Eye (tissue), 1 donor: ENCODE measurements at places on chromosomes 2 and 18.
A peak's percentile ranks its signal among the peaks of the same experiment; 100 is the strongest.

GRCh38 chr2:14313341-14313740, 319.2 kb upstream of the LRATD1 start:
- DNase-seq, result peak; percentile 86

DNA sequence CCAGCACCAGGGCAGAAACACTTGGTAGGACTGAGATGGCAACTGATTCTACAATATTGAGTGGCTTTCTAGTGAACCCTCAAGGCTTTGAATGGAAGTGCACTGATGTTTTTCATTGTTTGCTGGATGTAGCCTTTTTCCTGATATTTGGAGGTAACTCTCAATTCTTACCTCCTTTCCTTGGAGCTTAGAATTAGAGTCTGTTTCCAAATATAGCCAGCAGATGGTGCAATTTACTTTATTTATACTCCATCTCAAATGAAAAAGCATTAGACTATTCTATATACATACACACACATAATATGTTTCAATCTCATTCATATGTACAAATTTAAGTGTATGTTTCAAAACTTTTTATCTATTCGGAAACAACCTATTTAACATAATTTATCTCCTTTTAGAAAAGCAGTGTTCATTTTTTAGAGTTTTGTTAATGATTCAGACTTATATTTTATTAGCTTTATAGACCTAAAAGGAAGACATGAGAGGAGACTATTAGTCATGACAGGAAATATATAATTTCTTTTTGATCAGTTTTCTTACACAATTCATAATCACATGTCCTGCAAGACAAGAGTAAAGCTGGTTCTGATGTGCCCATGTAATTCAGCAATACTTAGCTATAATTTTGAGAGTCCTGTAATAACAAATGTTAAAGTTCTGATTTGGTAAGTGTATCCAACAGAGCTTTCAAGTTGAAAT, 124.8 kb downstream of the NUP35 start:
- DNase-seq, result peak; percentile 80

GRCh38 chr2:71498261-71498701, 44.9 kb downstream of the DYSF start:
- DNase-seq, result peak; percentile 8

- no peak for DNase-seq
Measured at GRCh38 chr18:24055009-24055804, 40.7 kb downstream of the TTC39C start.

DNA sequence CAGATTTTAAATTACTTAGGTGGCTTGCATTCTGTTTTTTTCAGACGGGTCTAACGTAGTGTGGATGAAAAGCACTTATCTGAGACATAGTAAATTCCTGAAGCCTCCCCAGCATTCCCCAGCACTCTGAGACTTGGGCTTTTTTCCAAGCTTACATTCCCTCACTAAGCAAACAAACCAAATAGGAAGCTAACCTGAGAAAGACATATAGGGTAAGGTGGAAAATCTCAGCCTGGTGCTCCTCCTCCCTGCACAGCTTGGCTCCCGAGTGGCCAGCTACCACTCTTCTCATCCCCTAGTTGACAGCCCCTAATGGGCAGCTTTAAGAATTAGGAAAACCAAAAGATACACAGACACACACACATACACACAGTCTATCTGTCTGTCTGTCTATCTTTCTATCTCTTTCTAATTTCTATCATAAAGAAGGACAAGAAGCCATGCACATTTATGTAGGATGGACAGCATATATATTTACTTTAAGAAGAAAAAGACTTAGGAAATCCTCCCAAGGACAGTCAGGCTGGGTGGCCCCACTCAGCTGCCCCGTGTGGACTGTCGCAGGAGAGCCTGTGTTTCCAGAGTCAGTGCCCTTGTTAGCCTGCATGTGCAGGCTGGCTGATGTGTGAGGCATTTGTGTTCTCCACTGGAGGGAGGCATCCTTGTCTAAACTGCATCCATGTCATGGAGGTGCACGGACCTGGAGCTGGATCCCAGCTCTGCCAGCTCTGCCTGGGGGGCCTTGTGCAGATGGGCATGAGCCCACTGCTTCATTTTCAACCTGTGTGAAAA, 8.2 kb downstream of the CNNM3 start:
- DNase-seq, result no peak

DNA sequence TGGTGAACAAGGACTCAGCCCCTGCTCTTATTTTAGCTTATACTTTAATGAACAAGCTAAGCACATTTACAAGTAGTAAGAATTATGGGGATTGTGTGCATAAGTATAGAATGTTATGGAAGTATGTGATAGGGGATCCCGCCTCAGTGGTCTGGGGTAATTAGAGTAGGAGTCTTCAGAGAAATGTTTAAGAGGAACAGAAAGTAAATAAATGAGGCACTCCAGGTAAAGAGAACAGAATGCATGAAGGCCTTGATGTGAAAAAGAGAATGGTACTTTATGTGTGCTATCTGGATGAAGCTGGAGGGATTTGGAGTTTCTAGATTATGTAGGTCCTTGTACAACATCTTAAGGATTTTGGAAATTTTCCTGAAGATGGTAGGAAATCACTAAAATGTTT, 76.6 kb downstream of the BMPR2 start:
- no peak for DNase-seq

DNA sequence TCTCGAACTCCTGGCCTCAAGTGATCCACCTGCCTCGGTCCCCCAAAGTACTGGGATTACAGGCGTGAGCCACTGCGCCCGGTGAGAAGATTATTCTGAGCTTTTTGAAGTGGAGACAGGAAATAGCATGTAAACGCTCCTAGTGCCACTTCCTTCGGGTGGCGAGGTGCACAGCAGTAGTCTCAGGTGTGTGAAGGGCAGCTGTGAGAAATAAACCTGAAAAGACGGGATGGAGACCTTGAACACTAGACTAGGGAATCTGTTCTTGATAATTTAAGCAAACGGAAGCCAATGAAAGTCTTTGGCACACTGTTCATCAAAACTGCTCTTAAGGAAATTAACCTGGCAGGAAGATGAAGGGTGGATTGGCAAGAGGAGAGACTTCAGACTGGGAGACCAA, 439 bp upstream of the PLEKHH2 start:
- DNase-seq, result no peak

GRCh38 chr2:38394903-38395341, 17.8 kb upstream of the ATL2 start:
- no peak for DNase-seq

DNA sequence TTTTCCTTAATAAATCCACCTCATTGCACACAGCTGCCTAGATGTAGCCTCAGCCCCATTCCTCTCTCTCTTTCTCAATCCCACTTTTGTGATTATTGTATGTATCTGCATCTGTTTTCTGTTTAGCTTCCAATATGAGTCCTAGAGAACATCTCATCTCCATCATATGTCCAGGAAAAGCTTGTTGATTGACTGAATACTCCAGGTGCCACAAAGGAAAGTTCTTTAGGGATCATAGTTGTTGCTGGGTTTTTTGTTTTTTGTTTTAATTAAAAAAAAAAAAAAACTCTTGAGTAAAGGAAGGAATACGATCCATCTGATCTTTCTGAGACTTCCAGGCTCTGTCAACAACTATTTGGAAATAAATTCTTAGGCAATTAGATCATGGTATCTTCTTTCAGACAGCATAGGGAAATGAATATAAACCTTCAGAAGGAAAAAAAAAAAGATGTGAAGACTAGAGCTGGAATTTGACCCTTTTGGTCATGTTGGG, 42.5 kb downstream of the KIAA2012 start:
- DNase-seq, result no peak

DNA sequence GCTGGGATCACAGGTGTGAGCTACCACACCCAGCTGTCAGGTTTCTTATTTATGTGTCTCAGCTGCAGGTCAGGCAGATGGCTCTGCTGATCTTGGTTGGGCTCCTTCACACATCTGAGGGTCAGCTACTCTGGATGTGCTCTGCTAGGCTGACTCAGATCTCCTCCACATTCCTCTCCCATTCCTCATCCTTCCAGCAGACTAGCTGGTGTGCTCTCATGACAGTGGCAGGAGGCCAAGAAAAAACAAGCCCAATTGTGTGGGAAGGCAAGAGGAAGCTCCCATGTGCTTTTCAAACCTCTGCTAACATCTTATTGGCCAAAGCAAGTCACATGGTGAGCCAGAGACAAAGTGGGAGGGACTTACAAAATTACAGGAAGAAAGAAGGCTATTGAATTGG, 11.7 kb upstream of the MSH6 start:
- peak; percentile 24 for DNase-seq

GRCh38 chr2:165827016-165827920, 33.2 kb upstream of the GALNT3 start:
- DNase-seq, result no peak

GRCh38 chr2:69652206-69652605, 8.7 kb upstream of the AAK1 start:
- no peak for DNase-seq

- DNase-seq, result no peak
Measured at GRCh38 chr2:1830936-1831619, 86.8 kb upstream of the PXDN start.

- DNase-seq, result no peak
Measured at GRCh38 chr2:9761577-9761976, 81.7 kb upstream of the TAF1B start.

- DNase-seq, result no peak
Measured at GRCh38 chr18:70448588-70448987, 159.7 kb downstream of the SOCS6 start.

DNA sequence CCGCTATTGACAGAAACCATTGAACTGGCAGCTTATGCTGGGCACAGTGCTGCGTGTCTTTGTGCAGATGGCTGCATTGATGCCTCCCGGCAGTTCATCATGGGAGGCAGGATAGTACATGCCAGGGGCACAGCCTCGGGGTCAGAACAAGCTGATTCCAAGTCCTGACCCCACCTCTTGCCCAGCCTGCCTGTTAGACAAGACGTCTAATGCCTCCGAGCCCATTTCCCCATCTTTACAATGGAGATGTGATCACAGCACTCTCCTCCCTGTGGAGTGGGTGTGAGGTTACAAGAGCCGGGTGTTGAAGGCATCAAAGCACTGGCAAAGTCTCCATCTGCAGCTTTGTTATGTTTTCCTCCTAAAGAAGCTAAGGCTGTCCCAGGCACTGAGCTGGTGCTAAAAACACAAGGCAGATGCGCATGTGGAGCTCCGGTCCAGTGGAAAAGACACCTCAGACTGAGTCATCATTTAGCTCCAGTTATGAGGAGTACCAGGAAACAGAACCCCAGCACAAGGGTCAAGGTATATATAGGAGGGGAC, 125.7 kb upstream of the EPAS1 start:
- DNase-seq, result peak; percentile 34

GRCh38 chr2:237900891-237901831, 41.7 kb downstream of the RAMP1 start:
- no peak for DNase-seq

- no peak for DNase-seq
Measured at GRCh38 chr2:190515687-190516086, 18.8 kb downstream of the NEMP2 start.

GRCh38 chr2:96509114-96509846, 4.1 kb upstream of the NEURL3 start:
- DNase-seq, result peak; percentile 94

DNA sequence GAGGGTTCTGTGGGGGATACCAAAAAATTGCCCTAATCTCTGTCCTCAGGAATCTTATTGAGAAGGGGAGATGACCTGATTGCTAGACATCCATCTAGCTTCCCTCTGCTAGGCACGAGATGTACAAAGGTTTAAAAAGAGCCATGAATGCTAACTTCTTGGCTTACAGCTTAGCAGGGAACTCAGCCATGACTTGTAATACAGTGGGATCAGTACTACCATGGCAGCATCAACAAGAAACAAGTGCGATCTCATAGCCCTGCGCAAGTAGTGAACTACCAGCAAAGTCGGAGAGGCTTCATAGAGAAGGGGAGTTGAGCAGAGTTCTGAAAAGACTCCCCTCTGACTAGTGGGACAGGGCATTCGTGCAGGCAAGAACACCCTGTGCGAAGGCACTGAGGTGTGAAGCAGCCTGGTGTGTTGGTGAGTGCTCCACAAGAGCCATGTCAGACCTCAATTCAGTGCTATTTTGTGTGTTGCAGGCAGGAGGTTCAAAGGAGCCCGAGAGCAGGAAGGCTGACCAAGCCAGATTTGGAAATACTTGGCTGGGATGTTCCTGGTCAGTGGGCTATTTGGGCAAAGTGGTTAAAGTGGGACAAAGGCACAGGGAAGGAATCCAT, 130.0 kb downstream of the FMNL2 start:
- DNase-seq, result no peak

DNA sequence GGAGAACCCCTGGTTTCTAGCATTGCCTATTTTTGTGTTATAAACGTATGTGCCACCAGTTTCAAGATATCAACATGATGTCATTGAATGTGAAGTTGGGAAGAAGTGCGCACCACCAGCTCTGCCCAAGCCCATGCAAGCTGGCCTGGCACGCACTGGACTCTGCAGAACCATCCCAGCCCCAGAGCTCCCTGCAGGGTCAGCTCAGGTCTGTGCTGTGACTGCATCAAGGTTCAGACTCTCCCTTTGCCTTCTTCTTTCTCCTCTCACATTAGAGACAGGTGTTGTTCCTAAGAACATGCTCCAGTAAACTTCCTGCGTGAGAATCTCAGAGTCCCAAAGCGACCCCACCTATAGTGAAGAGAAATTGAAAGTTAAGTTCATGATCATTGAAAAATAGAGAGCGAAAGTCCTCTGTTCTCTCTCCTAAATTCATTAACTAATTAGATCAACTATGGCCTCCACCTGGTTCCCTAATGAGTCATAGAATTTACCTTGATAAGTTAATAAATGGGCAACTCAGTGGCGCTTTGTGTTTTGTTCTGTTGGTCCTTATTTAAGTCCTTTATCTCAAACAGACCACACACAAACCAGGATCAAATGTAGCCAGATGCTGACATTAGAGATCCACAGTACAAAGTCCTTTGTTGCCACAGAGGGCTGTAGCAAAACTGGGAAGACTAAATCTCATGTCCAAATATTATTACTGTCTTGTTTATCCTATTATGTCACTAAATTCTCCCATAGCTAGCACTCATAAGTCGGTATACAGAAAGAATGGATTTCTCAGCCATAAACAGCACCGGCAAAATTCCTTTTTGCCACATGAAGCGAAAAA, 432.3 kb downstream of the STK39 start:
- DNase-seq, result no peak

GRCh38 chr2:10599921-10600320, 89.9 kb downstream of the NOL10 start:
- no peak for DNase-seq

GRCh38 chr2:160652236-160652635, 158.6 kb upstream of the RBMS1 start:
- DNase-seq, result no peak

DNA sequence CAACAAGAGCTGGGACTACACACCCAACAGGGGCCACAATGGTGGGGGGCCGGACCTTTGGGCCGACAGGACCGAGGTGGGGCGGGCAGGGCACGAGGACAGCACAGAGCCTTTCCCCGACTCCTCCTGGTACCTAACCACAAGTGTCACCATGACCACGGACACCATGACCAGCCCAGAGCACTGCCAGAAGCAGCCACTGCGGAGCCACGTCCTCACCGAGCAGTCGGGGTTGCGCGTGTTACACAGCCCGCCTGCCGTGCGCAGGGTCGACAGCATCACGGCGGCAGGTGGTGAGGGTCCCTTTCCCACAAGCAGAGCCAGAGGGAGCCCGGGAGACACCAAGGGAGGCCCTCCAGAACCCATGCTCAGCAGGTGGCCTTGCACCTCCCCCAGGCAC, 119.5 kb downstream of the MTCL1 start:
- no peak for DNase-seq
